Brain (organoid and tissue), 16 donors: ENCODE measurements at places on chromosomes 11 and 22. TPM values are rescaled to one million over a fixed set of nuclear protein-coding genes. Genes with fewer than 3 reads are reported as not detected.

Gene INPPL1
- 275 TPM for polyA plus RNA-seq

Gene NXPE1
- not detected for polyA plus RNA-seq

Gene NRGN
- polyA plus RNA-seq, result 643 TPM

Gene CD6
- polyA plus RNA-seq, result 0.63 TPM

Gene VPS51
- polyA plus RNA-seq, result 211 TPM
